ENCODE measurements at places on chromosomes 13 and 19.

GRCh38 chr19:45881909-45882528 lies 3.9 kb downstream of the IRF2BP1 start:
- DNase-seq: no peak

DNA sequence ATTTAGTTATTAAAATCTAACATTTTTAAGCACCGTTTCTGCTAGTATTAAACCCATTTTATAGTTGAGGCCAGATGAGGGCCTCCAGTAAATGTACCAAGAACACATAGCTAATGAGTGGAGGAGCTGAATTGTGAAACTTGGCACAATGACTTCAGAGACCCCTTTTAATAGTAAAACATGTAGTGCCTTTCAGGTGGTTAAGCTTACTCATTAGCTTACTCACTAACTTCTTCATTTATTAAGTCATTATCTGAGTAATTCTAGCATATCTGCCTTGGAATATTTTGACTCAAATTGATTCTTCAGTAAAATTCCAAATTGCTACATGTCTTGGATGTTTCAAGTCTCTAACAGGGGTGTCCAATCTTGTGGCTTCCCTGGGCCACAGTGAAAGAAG lies 735.2 kb downstream of the LIG4 start:
- DNase-seq: no peak

GRCh38 chr19:5698635-5699422 lies 8.7 kb downstream of the RPL36 start:
- DNase-seq: no peak

DNA sequence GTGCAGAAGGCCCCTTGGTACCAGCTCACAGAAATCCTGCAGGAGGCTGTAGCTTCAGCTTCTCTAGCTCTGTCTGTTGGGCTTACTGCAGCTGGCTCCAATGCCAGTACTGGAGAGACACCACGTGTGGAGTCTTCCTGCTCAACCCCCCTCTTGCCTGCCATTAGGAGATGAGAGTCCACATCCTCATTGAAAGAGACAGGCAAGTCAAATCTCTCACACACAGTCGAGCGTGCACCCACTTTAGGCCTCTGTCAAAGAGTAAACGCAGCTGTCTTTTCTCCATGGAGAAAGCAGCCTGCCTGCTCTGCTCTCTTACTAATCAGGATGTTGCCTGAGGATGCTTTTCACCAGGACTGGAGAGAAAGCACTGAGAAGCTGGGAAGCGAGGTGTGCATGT lies 523.0 kb upstream of the NBEA start:
- no peak for DNase-seq

GRCh38 chr13:95552208-95552538 lies 347 bp upstream of the CLDN10 start:
- DNase-seq: no peak

DNA sequence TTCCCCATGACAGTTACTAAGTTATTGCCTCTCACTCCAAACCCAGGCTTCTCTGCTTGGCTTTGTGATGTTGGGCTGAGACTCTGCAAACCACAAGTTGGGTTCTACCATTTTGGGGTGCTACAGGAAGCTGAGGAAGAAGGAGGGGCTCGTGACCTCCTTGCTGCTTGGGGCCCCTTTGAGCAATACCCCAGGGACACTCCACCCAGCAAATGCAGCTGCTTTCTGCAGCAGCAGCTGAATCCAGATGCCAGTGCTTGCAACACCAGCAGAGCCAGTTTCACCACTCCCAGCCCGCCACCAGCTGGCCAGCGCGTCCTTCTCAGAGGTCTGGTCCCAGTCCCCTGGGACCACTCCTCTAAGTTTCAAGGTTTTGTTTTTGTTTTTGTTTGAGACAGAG lies 22.0 kb upstream of the UBAC2 start:
- no peak for DNase-seq

- DNase-seq: no peak
Observed at GRCh38 chr13:111941845-111942447, 125.0 kb upstream of the SOX1 start.

DNA sequence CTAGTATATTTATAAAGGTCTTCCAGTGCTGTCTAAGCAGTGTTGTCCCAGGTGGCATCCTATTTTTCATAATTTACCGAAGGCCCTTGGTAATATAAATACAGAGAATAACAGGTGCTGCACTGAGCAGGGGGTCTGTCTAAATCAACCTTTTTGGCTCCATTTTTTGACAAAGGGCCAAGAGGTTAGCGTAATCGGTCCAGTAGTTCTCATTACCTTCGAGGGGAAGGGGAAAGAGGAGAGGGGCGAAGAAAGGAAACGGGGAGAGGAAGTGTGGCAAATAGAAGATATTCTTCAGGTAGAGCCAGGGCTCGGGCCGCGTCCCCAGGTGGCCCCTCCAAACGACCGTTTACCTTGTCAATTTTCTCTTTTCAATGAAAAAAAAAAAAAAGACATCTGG lies 749 bp upstream of the PAN3 start:
- DNase-seq: no peak

- DNase-seq: no peak
Observed at GRCh38 chr19:56350416-56351045, 35.9 kb upstream of the ZSCAN5A start.

GRCh38 chr19:6216996-6217751 lies 62.6 kb downstream of the MLLT1 start:
- DNase-seq: no peak

- DNase-seq: no peak
Observed at GRCh38 chr19:48591021-48591420, 15.5 kb upstream of the SPACA4 start.

GRCh38 chr13:45016792-45017425 lies 27.6 kb downstream of the GPALPP1 start:
- no peak for DNase-seq

DNA sequence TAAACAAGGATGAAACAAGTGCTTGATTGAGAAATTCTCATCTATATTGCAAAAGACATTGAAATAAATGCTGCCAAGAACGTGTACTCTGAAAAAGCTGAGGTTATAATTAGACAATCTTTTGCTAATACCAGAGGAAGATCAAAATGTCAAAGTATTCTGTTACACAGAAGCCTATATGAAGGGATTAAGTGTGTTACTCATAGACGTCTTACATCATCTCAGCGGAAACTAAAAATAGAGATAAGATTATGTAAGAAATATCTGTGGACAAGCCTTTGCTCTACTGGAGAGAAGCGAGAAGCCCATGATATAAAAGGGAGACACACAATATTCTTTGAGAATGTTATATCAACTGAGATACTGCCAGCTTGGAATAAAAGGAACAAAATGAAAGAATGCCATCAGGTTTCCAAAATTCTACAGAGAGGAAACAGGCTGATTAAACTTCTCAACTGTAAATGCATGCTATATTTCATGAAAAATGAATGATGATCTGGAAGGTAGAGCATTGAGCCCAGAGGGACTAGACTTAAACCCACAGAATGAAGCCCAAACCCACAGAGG lies 699.0 kb downstream of the GPC5 start:
- no peak for DNase-seq

DNA sequence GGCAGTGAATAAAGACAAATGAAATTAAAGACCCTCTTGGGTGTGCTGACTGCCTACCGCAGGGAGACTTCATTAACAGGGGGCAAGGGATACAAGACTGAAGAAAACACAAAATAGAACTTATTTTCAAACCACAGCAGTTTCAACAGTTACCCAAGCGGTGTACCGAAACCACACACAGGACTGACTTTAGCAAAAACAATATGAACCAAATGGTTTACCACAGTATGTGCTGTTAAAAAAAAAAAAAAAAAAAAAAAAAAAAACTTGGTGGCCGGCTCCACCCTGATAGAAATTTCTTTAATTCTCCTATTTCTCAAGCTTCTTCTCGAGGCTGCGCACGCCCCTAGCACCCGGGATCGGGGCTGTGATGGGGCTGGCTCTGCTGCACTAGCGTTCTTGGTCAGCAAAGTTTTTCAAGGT lies 42.6 kb downstream of the KLF2 start:
- peak; percentile 69 for DNase-seq

DNA sequence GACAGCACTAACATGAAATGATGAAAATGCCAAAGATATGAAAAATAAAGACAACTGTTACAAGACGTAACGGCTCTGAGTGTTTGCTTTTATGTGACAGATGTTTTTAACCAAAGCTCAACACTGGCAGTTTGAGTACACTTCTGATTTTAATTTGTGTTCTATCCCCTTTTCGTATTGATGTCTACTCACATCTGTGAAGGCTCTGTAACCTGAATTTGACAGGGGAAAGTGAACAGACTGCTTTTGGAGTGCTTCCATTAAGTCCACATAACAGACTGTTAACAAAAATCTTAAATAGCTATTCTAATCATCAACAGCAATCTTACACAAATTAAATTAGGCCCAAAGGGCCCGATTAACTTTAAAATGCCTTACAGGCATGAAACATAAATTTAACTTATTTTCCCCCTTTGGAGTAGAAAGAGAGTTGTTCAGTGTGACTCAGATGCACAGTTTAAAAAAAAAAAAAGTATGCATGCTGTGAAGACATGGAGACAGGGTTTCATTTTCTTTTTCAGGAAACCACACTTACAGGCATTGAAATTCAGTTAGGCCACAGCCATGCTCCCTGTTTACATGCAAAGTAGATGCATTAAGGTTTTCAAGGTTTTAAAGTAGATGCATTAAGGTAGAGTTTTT lies 16.3 kb upstream of the RNASEH2B start:
- no peak for DNase-seq

DNA sequence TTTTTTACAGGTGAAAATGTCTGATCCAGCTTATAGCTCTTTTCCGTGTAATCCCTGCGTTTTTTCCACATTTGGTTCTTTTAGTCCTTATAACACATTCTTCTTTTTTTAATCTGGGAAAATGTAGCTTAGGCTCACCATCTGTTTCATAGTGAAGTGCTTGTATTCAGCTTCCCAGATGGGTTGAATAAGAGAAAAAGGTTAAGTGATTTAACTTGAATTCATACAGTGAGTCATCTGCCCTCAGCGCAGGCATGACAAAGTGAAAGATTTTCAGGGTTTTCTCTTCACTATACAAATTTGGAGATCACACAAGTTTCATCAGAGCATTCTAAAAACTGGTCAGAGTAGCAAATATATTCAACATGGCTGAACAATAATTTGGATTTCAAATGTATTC lies 224.8 kb downstream of the SPRY2 start:
- no peak for DNase-seq
